ENCODE measurements at places on chromosomes 6 and 20. TPM values are rescaled to one million over a fixed set of nuclear protein-coding genes. Genes with fewer than 3 reads are reported as not detected.

The SEMG1 gene
- not detected for total RNA-seq

The MEI4 gene
- not detected for total RNA-seq

The SLC17A4 gene
- not detected for total RNA-seq

The CD93 gene
- total RNA-seq = 16.9 TPM

The ZNF334 gene
- total RNA-seq = 2.8 TPM

Measured in cardiac ventricle fibroblast (primary cell).